K562 (cell line): ENCODE measurements at places on chromosomes 13 and 19.

- DNase-seq, result no peak
Observed at GRCh38 chr13:72122661-72123255, 255.8 kb upstream of the DACH1 start.

GRCh38 chr13:104414771-104415170 lies 1348.6 kb upstream of the SLC10A2 start:
- DNase-seq, result no peak

DNA sequence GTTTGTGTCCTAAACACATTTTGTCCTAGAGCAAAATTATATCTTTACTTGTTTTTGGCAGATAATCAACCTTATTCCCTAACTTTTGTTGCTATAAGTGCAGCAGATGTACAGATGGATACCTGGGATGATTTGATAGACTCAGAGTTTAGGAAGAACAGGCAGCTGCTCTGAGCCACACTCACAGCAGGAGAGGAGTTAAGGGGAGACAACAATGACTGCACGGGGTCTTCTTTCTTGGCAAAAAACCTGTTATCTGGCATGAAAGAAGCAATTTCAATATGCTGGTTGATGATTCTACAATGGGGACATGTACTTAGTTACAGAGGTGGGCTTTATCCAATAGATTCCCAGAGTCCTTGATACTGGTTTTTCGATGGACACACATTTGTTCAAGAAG lies 258.9 kb upstream of the PCDH9 start:
- no peak for DNase-seq

DNA sequence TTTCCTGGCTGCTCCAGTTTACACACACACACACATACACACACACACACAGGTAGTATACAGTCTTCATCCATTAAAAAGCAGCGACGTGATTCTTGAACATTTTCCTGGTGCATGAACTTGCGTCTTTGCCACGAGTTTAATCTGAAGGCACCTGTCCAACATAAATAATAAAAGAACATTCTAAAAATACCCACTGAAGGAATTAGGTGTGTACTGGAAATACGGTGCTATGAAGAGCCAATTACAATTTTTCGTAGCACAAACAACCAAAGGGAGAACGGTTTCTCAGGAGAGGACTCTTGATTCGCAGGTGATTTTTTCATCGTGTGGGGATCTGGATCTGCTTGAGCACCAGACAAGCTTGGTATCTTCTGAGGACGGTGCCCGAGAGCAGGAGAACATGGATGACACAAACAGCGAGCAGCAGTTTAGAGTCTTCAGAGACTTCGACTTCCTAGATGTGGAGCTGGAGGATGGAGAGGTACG lies 61.2 kb downstream of the ZAR1L start:
- no peak for DNase-seq

GRCh38 chr13:46385946-46386345 lies 1.1 kb downstream of the RUBCNL start:
- no peak for DNase-seq

DNA sequence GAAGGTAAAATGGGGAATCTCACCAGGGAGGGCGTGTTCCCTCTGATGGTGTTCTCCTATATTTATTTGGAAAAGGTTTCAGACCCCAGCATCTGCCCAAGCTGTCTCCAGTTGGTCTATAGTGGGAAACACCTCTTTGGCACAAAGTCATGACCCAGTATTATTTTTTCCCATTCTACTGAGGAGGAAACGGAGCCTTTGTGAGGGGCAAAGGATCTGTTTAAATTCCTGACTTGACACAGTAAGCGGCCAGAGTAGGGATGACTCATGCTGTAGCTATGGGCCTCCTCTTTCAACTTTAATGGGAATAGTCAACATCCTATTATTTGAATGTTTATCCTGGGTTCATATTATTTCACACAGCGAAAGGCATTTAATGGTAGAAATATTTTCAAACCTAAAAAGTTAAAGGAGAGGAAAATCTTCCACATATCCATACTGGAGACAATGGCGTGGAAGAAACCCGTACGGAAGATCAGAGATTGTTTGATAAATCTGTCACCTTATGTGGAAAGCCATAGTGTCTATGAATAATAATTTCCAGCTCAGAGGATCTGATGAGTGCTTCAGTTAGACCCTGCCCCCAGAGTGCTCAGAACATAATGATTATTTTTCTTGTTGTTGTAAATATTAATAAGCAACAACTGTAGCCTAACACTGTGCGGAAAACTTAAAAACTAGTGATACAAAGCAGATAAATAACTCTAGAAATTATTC lies 126.0 kb downstream of the FOXO1 start:
- no peak for DNase-seq

DNA sequence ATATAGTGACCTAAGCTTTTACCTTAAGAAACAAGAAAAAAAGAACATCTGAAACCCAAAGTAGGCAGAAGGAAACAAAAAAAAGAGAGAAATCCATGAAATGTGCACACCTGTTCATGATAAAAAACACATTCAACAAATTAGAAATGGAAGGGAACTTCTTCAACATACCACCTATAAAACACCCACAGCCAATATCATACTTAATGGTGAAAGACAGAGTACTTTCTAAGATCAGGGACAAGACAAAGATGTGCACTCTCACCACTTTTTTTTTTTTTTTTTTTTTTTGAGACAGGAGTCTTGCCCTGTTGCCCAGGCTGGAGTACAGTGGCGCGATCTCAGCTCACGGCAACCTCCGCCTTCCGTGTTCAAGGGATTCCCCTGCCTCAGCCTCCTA lies 29.2 kb downstream of the ZNF45 start:
- DNase-seq, result no peak

GRCh38 chr13:113456116-113456702 lies 2.9 kb upstream of the ADPRHL1 start:
- no peak for DNase-seq

DNA sequence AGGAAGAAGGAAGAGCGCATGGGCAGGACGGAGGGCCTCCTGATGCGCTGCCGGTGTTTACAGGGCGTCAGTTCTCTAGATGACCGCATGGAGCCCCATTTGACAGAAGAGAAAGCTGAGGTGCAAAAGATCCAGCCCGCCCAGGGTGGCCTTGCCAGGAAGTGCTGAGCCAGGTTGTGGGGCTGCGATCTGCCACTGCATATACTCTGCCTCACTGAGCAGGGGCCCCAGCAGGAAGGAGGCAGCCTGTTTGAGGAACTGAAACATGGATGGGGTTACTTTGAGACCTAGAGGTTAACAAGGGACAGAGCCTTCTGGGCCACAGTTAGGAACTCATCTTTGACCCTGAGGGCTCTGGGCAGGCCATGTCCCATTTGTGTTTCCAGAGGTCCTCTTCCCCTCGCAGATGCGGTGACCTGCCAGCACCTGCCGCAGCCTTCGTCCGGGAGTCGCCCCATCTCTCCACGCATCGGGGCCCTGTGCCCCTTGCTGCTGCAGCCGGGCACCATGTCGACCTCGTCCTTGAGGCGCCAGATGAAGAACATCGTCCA lies 3.2 kb downstream of the EPN1 start:
- DNase-seq, result no peak

- DNase-seq, result no peak
Observed at GRCh38 chr13:38385153-38385891, 35.7 kb downstream of the UFM1 start.

- no peak for DNase-seq
Observed at GRCh38 chr13:112782429-112783010, 92.7 kb downstream of the ATP11A start.

DNA sequence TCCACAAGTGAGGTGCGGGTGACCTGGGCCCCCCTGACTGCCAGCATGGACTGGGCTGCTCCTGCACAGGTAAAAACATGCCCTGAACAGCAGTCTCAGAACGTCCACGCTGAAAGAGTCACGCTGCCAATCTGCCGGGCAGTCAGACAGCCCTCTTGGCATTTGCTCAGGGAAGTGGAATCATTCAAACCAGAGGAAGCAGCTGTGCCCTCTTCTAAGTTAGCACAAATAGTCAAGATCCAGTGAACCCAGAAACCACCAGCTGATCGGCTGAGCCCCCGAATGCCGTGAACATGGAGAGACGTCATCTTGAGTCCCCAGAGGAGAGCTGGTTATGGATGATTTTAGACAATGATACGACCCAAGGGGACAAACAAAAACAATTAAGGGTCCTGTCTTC lies 34.4 kb downstream of the KLF2 start:
- no peak for DNase-seq

DNA sequence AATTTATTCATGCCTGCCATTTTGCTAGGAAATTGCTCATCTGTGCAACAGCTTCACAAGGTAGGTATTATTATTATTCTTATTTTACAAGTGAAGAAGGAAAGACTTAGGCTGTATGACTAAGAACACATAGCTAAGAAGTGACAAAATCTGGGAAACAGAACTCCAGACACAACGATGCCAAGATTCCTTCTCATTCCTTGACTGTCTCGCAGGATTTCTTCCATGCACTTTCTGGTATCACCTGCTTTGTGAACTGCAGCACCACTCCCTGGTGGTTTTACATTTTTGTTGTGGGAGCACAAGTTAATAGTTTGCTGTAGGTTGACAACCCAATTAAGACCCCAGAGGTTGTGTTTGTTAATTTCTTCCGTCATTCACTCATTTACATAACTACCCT lies 188.5 kb downstream of the LACC1 start:
- DNase-seq, result no peak

DNA sequence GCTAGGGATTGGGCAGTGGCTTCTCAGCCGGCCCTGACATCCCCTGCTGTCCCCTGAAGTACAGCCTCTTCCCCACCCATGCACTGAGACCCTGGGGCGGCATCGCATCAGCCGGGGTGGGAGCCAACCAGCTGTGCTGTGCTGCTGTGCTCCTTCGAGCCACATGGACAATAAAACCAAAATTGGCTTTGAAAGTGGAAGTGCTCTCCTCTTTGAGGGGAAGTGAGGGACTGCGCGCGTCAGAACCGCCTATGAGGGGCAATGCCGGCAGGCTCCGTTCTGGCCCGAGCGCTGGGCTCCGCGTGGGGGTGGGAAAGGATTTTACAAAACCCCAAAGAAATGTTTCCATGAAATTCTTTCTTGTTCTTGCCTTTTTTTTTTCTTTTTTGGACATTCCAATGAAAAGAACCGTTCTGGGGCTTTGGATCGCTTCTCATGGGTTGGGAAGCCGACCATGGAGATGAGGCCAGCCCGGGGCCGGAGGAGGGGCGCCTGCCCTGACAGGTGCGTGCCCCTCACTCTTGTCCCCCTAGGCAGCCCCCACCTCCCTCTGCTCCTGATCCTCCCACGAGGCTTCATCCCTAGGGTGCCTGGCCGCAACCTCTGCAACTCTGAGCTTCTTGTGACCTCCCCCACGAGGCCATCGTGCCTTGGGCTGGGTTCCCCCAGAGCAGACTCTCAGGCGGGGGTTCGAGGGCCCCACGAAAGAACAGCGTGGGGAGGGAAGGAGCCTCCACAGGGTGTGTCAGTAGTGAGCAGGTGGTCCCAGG lies 22.6 kb downstream of the KLHL26 start:
- no peak for DNase-seq

- no peak for DNase-seq
Observed at GRCh38 chr13:42864952-42865767, 83.8 kb downstream of the FAM216B start.

GRCh38 chr13:51222686-51223559 lies 725 bp downstream of the FAM124A start:
- DNase-seq, result no peak

GRCh38 chr13:31794452-31794851 lies 55.1 kb downstream of the RXFP2 start:
- DNase-seq, result no peak

DNA sequence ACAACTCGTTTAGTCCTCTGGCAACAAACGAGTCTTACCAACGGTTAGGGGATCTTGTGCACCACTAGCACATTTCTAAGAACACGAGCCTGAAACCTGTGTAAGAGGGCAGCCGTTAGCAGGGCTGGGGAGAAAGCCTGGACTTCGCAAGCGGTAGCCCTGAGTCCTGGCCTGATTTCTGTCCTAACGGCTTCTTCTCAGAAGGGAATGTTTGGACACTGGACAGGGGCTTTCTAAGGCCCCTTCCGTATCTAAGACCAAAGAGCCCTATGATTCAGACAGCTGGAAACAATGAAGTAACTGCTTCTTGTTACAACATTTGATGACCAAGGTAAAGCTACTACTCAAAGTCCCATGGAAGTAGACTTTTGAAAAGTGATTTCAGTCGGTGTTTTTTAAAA lies 2.2 kb downstream of the ANKRD10 start:
- no peak for DNase-seq

- DNase-seq, result no peak
Observed at GRCh38 chr19:31500197-31500830, 151.1 kb upstream of the TSHZ3 start.

DNA sequence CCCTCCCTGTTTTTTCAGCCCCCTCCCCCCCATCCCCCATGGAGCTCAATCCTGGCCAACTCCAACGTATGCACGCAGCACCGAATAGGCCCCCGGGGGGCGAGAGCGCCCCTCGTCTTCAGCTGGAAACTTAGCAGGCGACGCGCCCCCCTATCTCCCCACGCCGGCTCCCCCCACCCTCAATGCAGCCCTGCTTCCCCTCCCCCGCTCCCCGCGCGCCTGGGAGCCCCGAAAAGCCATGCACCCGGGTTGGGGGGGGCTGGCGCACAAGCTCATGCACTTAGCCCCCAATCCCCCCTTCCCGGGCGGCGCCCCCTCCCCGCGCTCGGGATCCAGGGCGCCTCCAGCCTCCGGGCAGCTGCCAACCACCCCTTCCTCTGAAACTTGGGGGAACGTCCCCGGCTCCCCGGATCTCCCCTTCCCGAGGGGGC lies 508 bp downstream of the ZBTB7A start:
- DNase-seq, result no peak

DNA sequence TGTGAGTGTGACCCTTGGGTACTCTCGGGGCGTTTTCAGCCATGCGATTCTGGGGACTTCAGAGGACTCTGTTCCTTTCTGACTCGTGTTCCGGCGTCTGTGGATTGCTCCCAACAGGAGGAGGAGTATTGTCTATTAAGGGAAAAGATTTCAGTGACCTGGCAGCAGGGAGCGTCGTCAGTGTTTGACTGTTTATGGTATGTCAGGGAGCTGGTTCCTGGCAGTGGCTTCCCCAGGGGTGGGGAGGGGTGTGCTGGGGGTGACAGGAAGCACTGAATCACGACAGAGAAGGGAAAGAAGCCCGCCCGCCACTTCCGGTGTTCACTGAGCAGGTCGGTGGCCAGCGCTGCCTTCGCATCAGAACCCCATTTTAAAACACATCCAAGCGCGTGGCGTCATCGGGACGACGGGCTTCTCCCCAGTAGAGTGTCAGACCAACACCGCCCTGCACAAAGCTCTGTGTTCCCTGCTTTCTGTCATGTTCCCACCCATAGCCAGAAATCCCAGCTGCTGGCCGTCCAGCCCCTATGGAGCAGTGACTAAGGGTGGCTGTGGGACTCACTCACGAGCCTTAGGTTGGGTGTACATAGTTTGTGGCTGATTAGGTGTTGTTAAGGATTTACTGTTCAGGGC lies 33.8 kb downstream of the COL4A2 start:
- no peak for DNase-seq

DNA sequence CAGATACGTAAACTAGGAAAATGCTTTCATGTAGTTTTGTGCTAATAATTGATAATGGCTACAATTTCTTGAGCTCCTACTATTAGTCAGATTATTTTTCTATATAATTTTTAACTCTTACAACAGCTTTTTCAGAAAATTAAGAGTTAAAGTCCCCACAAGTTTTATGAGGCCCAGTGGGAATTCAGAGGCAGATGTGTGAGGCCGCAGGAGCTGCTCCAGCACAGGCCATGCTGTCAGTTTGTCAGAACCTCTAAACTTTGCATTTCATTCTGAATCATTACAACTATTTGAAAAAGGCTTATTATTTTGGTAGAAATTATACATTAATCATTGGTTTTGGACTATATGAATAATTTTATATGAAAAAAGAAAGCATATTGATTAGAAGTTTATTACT lies 370.8 kb downstream of the MYO16 start:
- DNase-seq, result no peak

- no peak for DNase-seq
Observed at GRCh38 chr13:63393112-63393511, 1977.5 kb upstream of the PCDH20 start.

GRCh38 chr19:6772028-6772865 lies at the start of gene VAV1:
Gene VAV1 (plus strand): TSS chr19:6772708. CDS start chr19:6772808, 100 bp downstream.
- peak; percentile 88 for DNase-seq
